ENCODE measurements at places on chromosomes 7 and 10.

- no peak for DNase-seq
Measured at GRCh38 chr10:33273295-33274002, 61.0 kb downstream of the NRP1 start.

DNA sequence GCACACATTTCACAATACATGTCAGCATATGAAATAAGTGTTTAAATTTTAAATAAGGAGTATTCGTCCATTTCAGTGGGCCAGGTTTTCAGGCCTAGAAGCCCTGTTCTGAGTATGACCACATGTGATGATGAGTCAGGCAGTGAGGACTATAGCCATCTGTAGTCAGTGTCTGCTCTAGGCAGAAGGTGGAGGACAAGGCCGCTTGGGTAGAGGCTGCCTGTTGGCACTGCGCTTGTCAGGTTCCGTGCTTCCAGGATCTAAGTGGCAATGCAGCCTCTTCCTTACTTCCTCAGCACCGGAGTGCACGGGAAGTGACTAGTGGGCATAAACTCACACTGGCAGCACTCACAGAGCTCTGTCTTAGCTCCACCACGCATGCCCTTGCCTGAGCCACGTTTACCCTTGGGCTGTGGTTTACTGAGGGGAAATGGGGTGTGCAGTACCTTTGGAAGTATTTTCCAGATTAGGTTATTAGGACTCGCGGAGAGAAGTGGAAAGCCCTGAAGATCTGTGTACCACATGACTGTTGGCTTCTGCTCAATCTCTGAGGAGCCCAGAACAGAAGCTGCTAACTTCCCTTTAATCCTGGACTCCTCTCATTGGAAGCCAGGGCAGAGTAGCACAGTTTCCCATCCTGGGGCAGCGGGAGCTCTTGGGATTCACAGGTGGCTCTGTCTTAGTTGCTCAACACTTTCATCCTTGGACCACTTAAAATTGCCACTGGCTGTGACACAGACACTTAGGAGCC, 87.5 kb upstream of the GJD4 start:
- DNase-seq: no peak

- DNase-seq: no peak
Measured at GRCh38 chr7:18165166-18165565, 137.5 kb upstream of the PRPS1L1 start.

- DNase-seq: no peak
Measured at GRCh38 chr10:114403541-114404161, 651 bp downstream of the AFAP1L2 start.

DNA sequence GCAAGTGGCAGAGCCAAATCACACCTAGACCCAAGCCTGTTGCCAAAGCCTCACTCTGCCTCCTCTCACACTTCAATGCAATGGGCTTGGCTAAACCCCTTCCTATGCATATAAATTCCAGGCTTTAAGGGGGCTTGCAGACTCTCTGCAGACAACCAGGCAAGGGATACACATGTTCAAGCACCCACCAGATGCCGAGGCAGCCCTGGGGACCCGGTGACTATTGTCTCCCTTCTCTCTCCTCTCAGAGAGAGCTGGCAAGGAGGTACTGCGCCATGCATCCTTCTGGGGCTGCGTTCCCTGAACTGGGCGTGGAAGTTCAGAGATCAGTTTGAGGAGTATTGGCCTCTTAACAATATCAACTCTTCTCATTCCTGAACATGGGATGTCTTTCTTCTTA, 131.2 kb downstream of the ARHGAP22 start:
- no peak for DNase-seq
